Muscle of leg (tissue), 16 donors: ENCODE measurements at places on chromosomes 5 and 9. TPM values are rescaled to one million over a fixed set of nuclear protein-coding genes. Genes with fewer than 3 reads are reported as not detected.

Gene TMEM171
- polyA plus RNA-seq, result 0.72 TPM

Gene ADAMTSL1
- polyA plus RNA-seq, result 32.9 TPM

Gene SIGMAR1
- 56.6 TPM for polyA plus RNA-seq

Gene CCDC180
- polyA plus RNA-seq, result 6.5 TPM

Gene PRLR
- 0.53 TPM for polyA plus RNA-seq

Gene PDLIM4
- 56.0 TPM for polyA plus RNA-seq

GRCh38 chr9:114335745-114336144 lies 6.1 kb downstream of the ORM2 start:
- no peak for DNase-seq

- DNase-seq, result no peak
These were observed 20.6 kb downstream of the UGCG start for GRCh38 chr9:111917201-111917600.

DNA sequence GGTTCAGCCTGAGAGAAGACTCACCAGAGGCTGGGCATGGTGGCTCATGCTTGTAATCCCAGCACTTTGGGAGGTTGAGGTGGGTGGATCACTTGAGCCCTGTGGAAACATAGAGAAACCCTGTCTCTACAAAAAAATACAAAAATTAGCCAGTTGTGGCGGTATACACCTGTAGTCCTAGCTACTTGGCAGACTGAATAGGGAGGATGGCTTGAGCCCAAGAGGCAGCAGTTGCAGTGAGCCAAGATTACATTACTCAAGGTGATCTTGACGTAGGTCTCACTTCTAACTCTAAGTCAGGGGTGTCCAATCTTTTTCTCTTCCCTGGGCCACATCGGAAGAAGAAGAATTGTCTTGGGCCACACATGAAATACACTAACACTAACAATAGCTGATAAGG lies 16.2 kb upstream of the ATP6V1G1 start:
- DNase-seq, result no peak

DNA sequence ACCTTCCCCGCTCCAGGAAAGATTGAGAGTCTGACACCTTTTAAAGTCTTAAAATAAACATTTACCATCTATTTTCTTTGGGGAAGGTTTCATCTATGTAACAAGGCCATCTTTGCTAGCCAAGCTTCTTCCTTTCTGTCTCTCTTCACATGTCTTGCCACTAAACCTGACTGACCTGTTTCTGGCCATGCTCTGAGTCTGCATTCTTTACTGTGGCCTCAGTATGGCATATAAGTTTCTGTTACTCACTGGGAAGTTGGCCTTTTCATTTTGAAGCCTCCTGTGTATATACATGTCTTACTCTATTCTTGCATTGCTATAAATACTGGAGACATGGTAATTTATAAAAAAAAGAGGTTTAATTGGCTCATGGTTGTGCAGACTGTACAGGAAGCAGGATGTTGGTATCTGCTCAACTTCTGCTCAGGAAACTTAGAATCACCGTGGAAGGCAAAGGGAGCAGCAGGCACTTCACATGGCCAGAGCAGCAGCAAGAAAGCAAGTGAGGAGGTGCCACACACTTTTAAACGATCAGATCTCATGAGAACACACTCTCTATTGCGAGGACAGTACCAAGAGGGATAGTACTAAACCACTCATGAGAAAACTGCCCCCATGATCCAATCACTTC lies 48.1 kb downstream of the KCNV2 start:
- no peak for DNase-seq

- DNase-seq, result no peak
These were observed 142.9 kb downstream of the GNA14 start for GRCh38 chr9:77505232-77505631.

DNA sequence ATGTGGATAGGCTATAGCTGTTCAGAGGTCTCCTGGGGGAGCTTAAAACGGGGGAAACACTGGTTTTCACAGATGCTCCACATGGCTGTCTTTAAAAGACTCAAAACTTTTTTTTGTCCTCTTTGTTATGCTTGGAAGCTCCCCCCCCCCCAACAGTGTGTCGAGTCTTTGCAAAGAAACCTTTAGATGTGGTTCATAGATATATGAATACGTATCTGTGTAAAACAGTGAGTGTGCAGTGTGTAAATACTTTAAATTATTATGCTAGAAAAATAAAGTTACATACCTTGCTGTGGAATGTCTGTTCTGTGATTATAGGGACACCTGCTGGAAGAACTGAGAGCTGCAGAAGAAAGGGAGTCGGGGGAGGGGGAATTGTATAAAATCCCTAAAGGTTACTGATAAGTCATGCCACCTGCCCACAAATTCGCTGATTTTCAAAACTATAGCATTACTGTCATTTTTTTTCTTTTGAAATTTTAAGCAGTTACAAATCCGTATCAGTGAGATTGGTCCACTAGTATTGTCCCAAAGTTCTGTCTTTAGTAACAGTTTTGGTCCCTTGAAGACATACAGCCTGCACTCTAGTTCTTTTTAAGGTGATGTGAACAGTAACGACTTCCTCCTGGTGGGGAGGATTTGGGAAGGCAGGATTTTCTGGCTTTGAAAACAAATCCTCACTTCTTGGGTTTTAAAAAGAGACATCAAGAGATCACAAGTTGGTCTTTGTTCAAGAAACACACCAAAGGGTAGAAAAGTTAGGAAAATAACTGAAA lies 22.9 kb downstream of the RGMB start:
- DNase-seq, result peak; percentile 74

DNA sequence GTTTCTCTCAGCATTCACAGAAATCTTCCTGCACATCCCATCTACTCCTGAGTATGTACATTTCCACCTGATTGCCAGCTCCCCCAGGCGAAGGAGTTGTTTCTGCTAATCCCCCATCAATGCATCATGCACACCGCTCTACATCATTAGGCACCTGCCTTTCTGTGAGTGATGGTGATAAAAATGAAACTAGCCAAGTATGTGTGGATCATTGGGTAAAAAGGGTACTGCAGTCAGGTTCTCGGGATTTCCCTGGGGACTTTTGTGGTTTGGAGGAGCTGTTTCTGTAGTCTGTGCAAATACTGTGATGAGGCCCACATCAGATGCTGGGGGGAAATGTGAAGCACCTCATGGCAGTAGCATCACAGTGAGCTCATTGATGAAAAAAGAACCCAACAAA lies 30.4 kb downstream of the CAMK4 start:
- no peak for DNase-seq

DNA sequence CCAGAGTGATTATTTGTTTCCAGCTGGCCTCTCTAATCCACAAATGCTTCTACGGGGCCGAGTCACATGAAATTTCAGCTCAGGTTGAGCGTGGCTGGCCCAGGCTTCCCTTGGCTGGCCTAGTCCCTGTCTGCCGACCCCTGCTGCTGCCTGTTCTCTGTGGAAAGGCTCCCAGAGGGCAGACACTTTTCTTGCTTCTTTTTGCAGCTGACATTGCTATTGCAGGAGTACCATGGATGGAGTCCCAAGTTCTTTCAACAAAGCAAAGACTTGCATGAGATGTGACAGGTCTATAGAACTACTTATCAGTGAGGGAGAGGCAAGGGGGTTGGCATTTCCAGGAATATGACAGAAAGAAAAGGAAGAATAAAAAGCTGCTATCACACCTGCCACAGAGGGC lies 287.4 kb upstream of the ARRDC3 start:
- DNase-seq, result no peak

DNA sequence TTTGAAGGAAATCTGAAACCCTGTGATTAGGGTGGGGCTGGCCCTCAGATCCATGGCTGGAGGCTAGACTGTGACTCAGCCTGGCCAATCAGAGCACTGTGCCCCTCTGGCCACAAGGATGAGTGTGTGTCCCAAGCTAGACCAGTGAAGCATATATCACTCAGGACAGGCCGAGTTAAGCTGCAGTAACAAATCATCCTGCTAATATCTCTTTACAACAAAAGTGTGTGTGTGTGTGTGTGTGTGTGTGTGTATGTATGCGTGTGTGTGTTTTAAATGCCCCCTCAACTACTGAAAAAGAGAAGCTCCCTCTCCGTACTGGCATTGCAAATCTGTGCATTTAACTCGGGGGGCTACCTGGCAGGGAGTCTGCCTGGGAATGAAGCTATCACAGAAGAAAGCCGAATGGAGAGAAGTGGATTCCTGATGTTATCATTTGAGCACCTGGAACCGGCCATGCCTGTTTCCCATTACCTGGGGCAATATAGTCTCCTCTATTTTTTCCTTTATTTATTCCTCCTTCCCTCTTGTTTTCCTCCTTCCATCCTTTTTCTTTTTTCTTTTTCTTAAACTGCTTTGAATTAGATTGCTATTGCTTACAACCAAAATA lies 25.6 kb downstream of the STC2 start:
- peak; percentile 52 for DNase-seq

DNA sequence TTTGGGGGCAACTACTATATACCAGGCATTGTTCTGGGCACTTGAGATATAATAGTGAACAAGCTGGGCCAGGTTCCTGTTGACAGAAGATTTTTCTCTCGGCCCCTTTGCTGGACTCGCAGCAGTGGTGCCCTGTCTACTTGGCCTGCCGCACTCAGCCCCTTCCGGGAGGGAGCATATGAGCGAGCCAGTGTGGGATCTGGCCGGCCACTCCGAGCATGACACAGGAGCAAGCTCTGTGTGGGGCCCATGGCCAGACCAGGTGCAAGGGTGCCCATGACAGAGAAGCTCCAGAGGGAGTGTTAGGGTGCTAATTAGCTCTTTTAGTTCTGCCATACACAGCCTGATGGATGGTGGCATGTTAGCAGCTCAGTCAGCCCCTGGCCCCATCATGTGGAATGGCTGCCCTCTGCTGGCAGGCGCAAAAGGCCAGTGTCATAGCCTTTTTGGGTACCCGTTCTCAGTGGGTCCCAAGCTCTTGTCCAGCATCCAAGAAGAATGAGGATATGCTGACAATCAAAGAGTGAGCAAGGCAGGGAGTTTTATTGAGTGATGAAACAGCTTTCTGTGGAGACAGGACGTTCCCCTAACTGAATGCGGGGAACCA lies 9.3 kb upstream of the KIF4B start:
- DNase-seq, result no peak

GRCh38 chr5:148005788-148006520 lies 57.8 kb upstream of the SPINK5 start:
- DNase-seq, result peak; percentile 1

- DNase-seq, result no peak
These were observed 3.5 kb downstream of the PIP5K1B start for GRCh38 chr9:68708513-68708912.

GRCh38 chr9:86783884-86784283 lies 163.4 kb downstream of the GAS1 start:
- DNase-seq, result peak; percentile 25

DNA sequence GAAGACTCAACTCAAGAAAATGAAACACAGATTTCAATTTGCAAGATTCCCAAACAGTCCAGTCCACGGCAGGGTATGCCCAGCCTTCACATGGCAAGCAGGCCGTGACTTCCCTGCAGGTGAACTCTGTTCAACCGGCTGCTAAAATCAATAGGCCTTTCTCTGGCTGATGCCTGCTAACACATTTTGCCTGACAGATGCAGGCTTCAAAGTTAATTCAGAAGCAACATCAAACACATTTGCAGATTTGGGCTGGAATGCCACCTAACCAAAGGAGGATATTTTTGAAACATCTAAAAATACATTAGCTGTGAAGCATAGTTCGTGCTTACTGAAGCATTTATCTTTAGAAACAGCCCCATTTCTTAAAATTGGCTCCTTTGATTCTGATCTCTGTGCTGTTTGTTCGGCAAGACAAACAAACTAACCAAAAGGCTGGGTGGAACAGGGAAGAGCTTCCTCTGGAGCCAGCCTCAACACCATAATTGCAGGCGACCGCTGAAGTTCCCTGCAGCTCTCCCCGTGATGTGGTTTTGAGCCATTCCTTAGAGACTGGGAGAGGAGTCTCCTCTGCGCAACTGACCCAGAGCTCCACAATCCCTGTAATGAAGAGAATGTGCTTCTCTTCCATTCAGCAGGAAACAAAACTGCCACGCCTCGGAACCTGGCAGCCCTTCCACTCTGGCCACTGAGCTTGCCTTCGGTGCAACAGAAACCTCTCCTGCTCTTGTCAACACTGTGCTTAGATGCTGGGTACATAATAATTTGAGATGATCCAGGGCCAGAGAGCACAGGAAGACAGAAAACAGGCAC lies 126.5 kb downstream of the MYO10 start:
- DNase-seq, result peak; percentile 74

DNA sequence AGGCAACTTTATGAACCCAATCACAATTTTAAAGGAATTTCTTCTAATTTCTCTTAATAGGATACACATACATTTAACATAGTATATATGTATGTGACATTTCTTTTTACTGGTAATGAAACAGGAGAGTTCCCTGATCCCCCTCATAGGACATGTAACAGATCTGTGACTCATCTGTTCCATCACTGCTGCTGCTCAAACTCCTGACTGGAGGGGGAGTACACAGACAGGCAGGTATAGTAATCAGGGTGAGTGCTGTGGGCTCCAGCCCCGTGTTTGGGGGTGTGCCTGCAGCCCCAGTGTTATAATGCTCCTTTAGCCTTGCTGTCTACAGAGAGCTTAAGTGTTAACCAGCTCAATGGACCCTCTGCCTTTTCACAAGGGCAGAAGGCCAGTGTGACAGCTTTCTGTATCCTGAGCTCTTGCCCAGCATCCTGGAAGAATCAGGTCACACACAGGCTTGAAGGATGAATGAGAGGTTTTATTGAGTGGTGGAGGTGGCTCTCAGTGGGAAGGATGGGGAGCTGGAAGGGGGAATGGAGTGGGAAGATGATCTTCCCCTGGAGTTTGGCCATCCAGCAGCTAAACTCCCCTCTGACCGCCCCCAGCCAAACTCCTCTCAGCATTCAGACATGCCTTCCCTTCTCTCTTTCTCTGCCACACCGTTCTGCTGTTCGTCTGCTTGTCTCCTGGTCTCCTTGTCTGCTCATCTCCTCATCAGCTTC lies 161.3 kb downstream of the ZNF608 start:
- no peak for DNase-seq

DNA sequence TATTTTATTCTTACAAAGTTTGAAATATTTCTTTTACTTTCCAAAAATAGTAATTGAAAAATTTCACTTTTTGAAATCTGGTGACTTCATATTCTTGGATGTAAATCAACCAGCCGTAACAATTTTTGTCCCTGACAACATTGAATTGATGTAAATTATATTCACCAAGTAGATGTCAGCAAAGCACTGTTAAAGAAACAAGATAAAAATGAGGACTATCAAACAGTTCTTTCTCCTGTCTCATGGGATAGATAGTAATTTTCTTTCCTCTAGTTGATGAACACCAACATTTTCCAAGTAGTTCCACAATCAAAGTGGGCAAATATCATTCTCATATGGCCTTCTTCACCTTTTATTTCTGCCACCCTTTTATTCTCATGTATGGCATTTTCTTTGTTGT lies 1461.9 kb downstream of the MAT2B start:
- no peak for DNase-seq

GRCh38 chr9:35674025-35674361 lies 265 bp downstream of the CA9 start:
- DNase-seq, result no peak
